ENCODE measurements at places on chromosomes 3 and 15.
A peak's percentile ranks its signal among the peaks of the same experiment; 100 is the strongest.

DNA sequence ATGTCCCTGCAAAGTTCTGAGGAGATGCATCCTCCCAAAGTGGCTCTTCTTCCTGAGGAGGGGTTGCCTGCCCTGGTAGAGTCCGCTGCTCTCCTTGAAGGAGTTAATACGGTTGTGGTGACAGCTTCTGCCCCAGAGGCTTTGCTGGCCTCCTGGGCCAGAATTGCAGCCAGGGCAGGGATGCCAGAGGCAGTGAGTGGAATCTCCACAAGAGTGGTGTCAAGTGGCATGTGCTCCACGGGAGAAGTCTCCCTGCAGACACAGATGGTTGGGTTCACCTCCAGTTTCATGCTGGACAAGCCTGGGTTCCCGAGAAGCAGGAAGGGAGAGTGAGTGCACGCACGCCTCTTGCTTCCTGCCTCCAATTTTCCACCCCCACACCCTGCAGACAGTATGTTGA lies 105.5 kb downstream of the SLC25A26 start:
- DNase-seq = peak; percentile 55

- no peak for DNase-seq
Observed at GRCh38 chr3:143209715-143210059, 90.1 kb downstream of the CHST2 start.

- no peak for DNase-seq
Observed at GRCh38 chr3:194849166-194849875, 163.6 kb downstream of the FAM43A start.

GRCh38 chr15:59039225-59039624 lies 51.8 kb downstream of the RNF111 start:
- DNase-seq = no peak

DNA sequence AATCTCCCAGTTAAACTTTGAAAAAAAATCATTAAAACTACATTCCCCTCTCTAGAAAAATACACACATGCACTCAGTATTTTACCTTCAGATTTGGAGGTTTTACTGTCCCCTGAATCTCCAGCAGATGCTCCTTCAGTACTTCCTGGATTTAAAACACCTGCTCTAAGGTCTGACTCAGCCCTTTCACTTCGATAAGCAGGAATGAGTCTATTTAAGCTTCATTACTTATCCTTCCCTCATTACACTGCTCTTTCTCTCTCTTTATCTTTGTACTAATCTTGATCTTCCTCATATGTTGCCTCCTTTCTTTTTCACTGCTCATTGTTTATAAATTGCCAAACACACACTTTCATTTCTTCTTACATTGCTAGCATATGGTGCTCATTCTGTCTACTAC lies 443.9 kb downstream of the DIPK2A start:
- DNase-seq = no peak

GRCh38 chr3:155342344-155342743 lies 48.9 kb upstream of the STRIT1 start:
- DNase-seq = no peak

DNA sequence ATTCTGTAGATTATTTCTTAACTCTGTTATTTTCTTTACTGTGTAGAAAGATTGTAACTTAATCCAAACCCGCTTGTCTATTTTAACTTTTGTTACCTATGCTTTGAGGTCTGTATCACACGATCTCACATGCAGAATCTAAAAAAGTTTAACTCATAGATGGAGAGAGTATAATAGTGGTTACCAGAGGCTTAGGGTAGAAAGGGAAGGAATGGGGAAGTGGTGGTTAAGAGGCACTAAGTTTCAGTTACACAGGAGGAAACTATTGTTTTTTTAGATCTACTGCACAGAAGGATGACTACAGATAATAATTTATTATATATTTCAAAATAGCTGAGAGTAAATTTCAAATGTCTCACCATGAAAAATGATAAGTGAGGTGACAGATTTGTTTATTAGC lies 515.2 kb downstream of the RSL24D1 start:
- DNase-seq = no peak

GRCh38 chr15:34266751-34267150 lies 41.9 kb downstream of the EMC4 start:
- no peak for DNase-seq

- DNase-seq = no peak
Observed at GRCh38 chr15:27175472-27176153, 204.6 kb downstream of the GABRG3 start.

- no peak for DNase-seq
Observed at GRCh38 chr3:98331329-98331728, 22.3 kb upstream of the OR5K4 start.

- DNase-seq = no peak
Observed at GRCh38 chr3:190116551-190117067, 4.1 kb downstream of the P3H2 start.

- DNase-seq = no peak
Observed at GRCh38 chr3:149245738-149246451, 24.3 kb upstream of the CP start.

DNA sequence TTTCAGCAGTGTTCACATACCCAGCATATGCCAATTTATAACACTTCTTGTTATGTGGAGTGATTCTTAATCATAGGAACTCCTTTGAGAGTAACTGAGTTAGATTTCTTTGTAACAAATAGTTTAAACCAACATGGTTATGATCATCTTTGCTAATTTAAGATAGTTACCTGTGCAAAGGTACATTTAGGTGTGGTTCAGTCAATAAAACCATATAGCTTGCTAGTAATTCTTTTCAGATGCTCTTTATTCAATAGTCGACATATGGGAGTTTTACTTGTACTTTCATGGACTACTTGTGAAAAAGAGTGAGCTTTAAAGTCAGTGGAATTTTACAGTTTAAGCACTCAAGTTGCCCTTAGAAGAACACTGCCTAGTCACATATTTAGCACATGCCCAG lies 5.2 kb downstream of the DNAJC13 start:
- DNase-seq = no peak

DNA sequence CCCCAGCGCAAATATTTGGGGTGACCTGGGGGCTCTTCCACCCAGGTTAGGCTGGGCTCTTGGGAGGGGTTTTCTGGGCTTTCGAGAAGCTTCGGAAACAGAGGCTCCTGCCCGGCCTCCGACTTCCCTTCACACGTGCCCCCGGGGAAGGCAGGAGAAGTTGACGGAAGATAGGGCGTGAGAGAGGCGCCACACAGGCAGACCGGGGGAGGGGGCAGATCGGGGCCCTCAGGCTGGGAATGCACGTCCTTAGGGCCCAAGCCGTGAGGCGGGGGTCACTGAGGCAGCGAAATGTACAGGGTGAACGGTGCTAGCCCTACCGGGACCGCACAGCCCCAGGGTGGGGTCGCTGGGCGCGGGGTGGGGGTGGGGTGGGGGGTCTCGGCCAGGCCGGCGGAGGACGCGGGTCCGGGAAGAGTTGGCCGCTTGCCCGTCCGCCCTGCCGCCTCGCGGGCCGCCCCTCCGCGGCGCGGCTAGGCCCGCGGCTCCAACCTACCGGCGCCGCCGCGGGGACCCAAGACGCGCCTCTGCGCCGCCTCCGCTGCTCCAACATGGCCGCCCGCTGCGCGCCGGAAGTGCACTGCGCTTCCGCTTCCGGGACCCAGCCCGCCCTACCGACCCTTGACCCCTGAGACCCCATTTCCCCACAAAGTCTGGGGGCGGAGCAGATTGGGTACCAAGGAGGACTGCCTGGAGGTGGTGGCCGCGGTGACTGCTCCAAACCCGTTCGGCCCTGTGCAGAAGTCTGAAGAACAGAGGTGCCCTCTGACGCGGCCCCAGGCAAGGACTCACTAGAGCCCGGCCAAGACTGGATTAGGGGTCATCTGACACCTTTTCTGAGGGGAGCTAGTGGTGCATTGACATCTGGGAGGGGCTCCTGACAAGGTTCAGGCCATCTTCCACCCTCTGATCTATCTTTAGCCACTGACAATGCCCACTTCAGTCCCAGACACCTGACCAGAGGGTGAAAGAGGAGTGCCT lies at the start of gene CCDC71:
TSS of gene CCDC71 (minus strand) at position 561 of the 981 bp plus-strand sequence. CDS start 2,123 bp downstream, outside the sequence.
- peak; percentile 90 for DNase-seq

DNA sequence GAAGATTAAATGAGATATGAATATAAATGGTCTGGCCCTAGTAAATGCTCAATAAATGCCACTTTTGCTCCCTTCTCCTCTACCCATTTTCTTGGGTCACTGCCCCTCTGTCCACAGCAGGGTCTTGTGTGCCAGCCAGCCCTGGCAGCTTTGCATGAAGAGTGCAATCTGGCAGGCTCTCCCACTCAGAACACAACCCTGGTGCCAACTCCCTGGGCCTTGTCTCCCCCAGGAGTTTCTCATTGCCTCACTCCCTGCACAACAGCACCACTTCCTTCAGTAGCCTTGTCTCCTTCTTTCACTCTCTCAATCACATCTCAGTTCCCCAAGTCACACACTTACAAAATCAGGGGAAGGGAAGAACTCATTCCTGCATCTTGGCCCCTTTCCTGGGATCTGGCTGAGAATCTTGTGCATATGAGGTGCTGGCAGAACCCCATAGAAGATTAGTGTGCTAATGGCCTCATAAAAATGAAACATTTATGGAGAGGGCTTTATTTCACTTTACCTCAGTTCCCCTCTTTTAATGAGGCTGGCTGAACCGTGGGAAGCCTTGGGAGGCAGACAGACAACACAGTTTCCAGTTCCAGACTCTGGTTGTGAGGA lies 445.9 kb upstream of the PROK2 start:
- DNase-seq = no peak

GRCh38 chr3:149647285-149647684 lies 10.5 kb downstream of the WWTR1 start:
- no peak for DNase-seq

DNA sequence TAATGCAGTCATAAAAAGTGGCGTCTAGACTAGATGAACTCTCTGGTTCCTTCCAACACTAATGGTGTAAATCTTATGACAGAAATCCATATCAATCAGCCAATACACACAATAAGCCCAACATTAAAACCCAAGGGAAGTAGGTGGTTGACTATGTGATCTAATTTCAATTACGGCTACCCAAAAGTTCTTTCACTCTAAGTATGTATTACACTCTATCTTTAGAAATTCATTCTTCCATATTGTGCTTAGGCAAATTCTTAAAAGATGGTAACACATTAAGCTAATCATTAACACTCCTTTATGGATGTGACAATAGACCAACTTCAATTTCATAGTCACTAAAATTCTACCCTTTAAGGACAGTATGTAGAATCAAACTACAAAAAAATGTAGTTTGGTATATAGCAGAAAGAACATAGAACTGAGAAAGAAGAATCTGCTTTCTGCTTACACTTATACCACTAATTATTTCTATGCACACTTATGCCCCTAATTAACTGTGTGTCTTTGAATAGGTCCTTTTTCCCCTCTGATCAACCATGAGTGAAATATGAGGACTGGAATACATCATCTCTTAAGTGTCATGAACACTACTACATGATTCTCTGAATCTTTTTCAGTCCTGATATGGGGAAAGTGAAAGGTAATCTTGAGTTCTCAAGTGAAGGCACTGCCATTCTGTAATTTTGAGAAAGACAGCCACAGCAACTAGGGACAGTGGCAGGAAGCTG lies 557.6 kb downstream of the IGSF11 start:
- no peak for DNase-seq

DNA sequence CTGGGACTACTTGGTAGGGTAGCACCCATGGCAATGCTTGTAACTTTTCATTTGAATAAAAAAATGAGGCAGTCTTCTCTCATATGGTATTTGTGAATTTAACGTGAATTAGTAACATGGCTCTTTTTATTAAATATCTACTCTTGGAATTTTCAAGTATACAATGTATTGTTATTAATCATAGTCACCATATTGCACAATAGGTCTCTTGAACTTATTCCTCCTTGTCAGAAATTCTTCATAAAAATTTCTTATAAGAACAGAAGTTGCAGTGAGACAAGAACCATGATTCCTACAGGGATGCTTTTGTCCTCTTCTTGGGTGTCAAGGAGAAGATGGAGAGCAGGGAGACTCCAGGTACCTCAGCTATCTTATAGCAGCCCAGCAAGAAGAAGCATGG lies 203.8 kb upstream of the FEZF2 start:
- DNase-seq = no peak

GRCh38 chr3:179098388-179099077 lies 26.9 kb upstream of the ZMAT3 start:
- DNase-seq = no peak

DNA sequence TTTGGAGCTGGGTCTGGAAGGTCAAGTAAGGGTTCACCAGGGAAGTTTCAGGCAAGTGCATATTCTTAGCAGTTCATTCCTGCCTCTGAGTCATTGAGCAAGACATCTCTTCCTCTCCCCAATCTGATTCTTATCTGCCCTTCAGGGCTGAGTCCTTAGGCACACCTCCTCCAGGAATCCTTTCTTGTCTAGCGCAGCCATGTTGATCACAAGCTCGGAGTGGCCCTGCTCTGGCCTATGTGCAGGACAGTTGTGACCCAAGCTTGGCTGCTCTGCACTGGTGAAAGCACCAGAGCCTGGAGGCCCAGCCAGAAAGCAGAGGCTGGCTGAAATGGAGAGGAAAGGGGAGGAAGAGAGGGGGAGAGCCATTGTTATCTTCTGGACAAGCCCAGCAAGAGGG lies 30.9 kb upstream of the MRPS22 start:
- DNase-seq = no peak

GRCh38 chr3:159854500-159855124 lies 134.0 kb upstream of the IL12A start:
- DNase-seq = no peak

DNA sequence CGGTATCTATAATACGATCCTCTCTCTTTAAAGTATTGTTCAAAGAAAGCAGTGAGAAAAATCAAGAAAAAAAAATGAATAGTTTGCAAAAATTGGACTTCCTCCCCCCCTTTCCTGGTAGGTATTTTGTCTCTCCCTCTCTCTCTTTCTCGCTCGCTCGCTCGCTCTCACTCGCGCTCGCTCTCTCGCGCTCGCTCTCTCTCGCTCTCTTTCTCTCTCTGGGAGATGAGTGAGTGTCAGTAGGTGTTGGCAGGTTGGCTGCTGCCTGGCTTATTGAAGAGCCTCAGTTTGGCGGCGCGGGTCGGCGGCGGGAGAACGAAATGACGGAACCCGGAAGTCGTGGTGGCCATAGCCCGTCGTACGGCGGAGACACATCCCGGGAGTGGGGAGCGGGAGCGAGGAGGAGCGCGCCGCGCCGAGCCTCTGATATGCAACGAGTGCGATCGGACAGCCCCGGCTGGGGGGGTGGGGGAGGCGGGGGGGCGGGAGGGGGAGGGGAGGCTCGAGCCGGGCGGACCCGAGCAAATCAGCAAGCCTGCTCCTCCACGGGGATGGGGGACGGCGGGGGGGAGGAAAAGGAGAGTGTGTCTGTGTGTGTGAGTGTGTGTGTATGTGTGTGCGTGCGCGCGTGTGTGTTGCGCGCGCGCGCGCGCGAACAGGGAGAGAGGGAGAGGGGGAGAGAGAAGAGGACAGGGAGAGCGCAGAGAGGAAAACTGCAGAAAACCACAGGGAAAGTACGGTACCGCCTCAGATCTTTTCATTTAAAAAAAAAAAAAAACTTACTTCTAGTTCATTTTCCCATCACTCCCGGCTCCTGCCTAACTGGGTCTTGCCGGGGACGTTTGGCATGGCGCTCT lies at the start of gene MEIS2:
TSS of gene MEIS2 (minus strand) at position 441 of the 857 bp plus-strand sequence. CDS start 1,083 bp downstream, outside the sequence.
- DNase-seq = peak; percentile 97

GRCh38 chr3:46091046-46091445 lies 63.8 kb upstream of the XCR1 start:
- peak; percentile 37 for DNase-seq

- DNase-seq = no peak
Observed at GRCh38 chr3:18442756-18443664, 17.9 kb upstream of the SATB1 start.

- DNase-seq = no peak
Observed at GRCh38 chr3:79542-79941, 117.0 kb upstream of the CHL1 start.

- no peak for DNase-seq
Observed at GRCh38 chr3:109070211-109070610, 47.7 kb downstream of the MORC1 start.

- DNase-seq = no peak
Observed at GRCh38 chr3:48612309-48612708, 2.9 kb upstream of the UQCRC1 start.

GRCh38 chr3:46360907-46361306 lies 7.0 kb downstream of the CCR2 start:
- DNase-seq = peak; percentile 47

Measured in Right ventricle myocardium superior (tissue), 1 donor.